ENCODE measurements at places on chromosomes 2 and 18.

DNA sequence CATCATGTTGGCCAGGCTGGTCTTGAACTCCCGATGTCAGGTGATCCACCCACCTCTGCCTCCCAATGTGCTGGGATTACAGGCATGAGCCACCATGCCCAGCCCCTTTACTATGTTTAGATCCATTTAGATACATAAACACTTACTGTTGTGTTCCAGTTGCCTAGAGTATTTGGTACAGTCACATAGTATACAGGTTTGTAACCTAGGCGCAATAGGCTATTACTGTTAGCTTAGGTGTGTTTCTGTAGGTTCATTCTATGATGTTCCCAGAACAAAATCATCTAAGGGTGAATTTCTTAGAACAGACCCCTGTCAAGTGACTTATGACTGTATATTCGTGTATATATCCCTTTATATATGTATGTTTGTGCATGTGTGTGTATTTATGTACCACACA, 61.8 kb downstream of the MYCN start:
- H3K36me3 ChIP-seq: no peaks in the 10 kb centered on the region
- no peaks in the 10 kb centered on the region for H3K27me3 ChIP-seq
- no peak overlapping the region for H3K4me3 ChIP-seq
- H3K27ac ChIP-seq: no peak overlapping the region
- no peak for DNase-seq
- 0 out of 2 replicates have a peak, but pooled peaks cover under 1% of the 10 kb centered on the region for H3K4me1 ChIP-seq

DNA sequence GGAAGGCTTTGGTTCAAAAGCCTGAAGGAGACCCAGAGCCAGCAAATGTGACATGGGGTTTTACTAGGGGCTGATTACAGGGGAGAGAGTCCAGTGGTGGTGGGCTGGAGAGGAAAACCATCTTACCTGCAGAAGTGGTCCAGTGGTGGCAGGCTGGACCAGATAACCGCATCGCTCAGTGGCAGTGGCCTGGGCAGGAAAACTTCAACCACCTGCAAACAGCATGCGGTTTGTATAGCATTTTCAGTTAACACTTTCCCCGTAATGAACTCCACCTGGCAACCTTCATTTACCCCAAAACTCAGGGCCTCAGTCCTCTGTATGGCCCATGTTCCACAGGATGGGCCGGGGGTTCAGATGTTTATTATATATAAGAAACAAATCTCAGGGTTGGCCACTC, 114.4 kb downstream of the LRRTM1 start:
- no peaks in the 10 kb centered on the region for H3K27me3 ChIP-seq
- no peak for DNase-seq
- no peak overlapping the region for H3K4me3 ChIP-seq
- H3K27ac ChIP-seq: no peak overlapping the region

DNA sequence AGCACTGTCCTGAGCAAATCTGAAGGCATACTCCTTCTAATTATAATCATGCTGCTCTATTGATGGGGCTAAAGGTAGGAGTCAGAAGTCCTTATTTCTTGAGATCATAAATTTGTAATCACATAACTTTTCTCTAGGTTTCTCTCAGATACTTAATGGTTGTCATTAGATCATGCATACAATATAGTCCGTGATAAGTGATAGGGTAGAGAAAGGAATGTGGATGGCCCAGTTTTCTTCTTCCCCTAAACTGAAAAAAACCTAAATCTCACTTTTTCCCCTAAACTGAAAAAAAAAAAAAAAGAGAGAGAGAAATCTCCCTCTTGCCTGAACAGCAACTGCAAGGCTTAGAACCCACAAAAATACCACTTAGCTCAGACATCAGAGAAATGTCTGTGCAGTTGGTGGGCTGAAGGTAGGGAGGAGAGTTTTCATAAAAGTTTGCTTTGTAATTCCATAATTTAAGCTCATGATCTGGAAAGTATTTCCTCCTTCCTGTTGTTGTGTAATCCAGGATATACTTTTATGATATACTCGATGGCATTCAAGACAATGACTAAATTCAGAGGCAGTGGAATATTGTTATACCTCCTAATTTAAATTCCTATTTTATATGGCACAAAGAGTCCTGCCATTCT, 79.3 kb upstream of the ITPRID2 start:
- no peak overlapping the region for H3K4me3 ChIP-seq
- H3K4me1 ChIP-seq: peaks cover 4% of the 10 kb centered on the region
- H3K36me3 ChIP-seq: no peaks in the 10 kb centered on the region
- H3K27me3 ChIP-seq: no peaks in the 10 kb centered on the region
- H3K27ac ChIP-seq: no peak overlapping the region

GRCh38 chr2:66495788-66496640, 61.1 kb downstream of the MEIS1 start:
- peaks cover 13% of the 10 kb centered on the region for H3K4me1 ChIP-seq
- no peak overlapping the region for H3K4me3 ChIP-seq
- H3K27ac ChIP-seq: no peak overlapping the region
- H3K27me3 ChIP-seq: no peaks in the 10 kb centered on the region
- no peaks in the 10 kb centered on the region for H3K36me3 ChIP-seq
- no peak for DNase-seq

- no peaks in the 10 kb centered on the region for H3K36me3 ChIP-seq
- DNase-seq: no peak
- H3K4me3 ChIP-seq: no peak overlapping the region
- no peaks in the 10 kb centered on the region for H3K27me3 ChIP-seq
Observed at GRCh38 chr2:174868878-174869277, 104.6 kb upstream of the CHRNA1 start.

DNA sequence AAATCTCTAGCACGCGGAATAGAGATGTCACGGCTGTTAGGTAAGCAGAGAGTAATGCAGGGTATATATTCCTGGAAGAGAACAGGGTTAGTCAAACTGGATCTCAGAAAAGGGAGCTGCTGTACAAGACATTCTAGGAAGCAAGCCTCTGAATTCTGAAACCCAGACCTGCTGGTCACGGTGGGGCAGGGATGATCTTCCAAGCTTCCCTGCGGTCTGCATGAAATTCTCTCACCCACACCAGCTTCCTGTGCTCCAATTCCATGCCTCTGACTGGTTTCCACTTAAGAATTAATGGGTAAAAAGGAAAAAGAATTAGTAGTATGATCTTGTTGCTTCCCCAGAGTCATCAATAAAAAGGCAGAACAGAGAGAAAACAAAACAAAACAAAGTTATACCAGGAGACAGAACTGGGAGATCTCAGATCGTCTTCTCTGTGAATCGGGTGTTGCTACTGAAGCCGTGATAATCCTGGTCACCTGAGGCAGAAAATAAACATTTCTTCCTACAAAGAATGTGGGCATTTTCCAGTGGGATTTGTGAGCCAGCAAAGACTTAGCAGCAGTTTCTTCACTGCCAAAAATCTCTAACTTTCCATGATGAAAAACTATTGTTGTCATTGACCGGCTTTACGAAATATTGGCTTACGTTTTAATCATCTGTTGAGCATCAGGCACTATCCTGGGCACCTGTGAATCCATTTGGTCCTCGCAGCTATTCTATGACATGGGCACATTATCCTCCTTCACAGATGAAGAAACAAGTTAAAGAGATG, 5.3 kb upstream of the CYP27C1 start:
- no peaks in the 10 kb centered on the region for H3K36me3 ChIP-seq
- no peaks in the 10 kb centered on the region for H3K27me3 ChIP-seq
- H3K4me1 ChIP-seq: no peaks in the 10 kb centered on the region
- no peak for DNase-seq

DNA sequence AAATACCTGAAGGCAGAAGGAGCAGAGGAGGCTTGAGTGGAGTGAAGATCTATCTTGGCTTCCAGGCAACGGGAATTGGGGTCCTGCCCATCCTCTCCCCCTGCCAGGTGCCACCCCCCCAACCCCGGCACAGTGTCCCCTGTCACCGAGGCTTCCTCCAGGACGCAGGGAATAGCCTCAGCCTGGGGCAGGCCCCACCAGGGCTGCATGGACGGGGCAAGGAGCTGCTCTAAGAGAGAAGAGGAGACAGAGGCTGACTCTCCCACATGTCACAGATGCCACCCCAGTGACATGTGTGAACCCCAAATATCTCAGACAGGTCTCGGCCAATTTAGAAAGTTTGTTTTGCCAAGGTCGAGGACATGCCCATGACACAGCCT, 42.1 kb downstream of the PXDN start:
- no peaks in the 10 kb centered on the region for H3K36me3 ChIP-seq
- H3K27ac ChIP-seq: no peak overlapping the region
- no peak overlapping the region for H3K4me3 ChIP-seq

Measured in H1 (cell line).